ENCODE measurements at places on chromosomes 12 and 14.

GRCh38 chr14:59688224-59689170 is 111.9 kb upstream of the CCDC175 start:
- DNase-seq, result no peak

DNA sequence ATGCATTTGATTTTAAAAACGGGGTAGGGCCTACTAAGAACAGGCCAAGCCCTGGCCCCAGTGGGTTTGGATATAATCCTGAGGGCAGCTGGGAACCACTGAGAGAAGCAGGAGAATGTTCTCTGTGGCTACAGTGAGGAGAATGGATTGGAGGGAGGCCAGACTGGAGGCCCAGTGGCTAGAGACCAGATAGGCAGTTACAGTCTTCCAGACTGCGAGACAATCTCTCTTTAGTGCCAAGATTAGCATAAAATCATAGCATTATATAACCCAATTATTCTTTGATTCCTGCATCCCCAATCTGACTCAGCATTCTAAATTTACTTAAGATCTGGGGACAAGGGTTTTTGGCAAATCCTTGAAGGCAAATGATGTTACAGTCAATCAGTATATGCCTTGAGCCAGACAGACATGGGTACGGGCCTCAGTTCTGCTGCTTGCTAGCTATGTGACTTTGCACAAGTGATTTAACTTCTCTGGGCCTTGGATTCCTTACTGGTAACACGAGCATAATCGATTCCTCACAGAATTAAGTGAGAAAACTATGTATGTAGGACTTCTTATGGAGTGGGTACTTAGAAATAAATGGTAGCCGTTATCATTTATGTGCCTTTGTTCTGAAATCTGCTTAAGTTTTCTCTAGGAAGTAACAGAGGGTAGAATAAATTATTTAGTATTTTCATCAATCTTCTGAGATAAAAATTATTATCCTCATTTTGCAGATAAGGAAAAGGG is 18.3 kb downstream of the NINJ2 start:
- DNase-seq, result no peak

DNA sequence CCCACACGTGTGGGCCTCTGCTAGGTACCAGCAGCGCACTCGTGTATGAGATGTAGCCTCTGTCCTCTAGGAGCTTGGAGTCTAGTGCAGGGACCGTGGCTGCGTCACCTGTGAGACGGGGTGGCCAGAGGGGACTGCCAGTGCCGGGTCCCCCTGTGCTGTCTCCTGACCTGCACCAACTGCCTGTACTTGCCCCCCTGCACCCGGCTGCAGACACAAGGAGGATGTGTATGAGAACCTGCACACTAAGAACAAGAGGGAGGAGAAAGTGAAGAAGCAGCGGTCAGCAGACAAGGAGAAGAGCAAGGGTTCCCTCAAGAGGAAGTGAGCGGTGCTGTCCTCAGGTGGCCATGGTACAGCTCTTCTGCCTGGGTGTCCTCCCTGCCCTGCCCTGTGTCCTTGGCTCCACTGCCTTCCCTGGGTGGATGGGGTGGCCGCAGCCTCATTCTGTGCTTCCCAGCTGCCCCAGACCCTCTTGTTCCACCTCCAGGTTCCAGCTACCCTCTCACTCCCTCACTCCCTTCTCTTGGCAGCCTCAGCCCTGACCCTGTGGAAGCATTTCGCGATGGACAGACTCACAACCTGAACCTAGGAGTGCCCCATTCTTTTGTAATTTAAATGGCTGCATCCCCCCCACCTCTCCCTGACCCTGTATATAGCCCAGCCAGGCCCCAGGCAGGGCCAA is 9.6 kb downstream of the PTPN6 start:
- DNase-seq, result no peak

DNA sequence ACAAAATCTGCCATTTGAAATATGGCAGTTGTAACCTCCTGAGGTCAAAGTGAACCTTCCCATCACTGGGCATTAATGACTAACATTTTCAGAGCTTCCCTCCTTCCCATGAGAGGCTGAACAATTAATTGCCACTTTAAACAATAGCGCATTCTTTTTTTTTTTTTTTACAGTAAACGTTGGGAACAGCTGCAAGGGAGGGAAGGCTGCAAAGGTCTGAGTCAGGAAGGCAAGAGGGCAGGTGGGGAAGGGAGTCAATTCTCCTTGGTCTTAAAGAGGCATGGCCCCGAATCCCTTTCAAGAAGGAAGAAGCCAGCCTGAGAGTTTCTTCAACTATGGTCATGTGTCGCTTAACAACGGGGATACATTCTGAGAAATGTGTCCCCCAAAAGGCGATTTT is 41.0 kb upstream of the PLEKHG3 start:
- no peak for DNase-seq

DNA sequence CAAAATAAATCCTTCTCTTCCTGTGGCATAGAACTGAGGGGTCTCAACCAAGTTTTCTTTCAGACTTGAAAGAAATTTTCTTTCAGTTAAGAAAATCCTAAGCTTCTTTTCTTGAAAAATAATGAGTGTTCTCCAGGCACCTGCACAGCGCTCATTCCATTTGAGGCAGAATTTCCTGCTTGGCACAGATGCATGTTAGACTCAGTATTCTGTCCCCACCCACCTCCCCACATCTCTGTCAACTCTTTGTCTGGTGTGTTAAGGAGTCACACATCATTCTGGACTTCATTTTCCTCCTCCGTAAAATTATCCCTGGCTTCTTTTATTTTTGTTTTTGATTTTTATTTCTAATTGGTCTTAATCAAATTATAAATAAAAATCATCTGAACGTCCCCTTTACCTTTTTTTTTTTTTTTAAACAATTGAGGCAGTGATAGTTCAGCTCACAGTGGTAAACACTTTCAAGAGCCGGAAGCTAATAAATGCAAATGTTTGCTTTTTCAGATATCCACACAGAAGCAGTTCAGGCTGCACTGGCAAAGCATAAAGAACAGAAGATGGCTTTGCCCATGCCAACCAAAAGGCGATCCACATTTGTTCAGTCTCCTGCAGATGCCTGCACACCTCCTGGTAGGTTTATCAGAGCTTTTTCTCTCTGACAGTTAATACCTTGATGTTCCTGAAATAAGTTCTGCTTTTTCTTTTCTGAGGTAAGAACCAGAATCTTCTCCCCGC is 104.0 kb upstream of the ATF1 start:
- no peak for DNase-seq
